ENCODE measurements at places on chromosomes 13 and 19. TPM values are rescaled to one million over a fixed set of nuclear protein-coding genes. Genes with fewer than 3 reads are reported as not detected.

The UFM1 gene
- 106 TPM for polyA plus RNA-seq

GRCh38 chr13:45473627-45474026 lies 8.9 kb downstream of the COG3 start:
- H3K4me3 ChIP-seq, result no peak overlapping the region
- peaks cover 9% of the 10 kb centered on the region for H3K4me1 ChIP-seq
- no peaks in the 10 kb centered on the region for H3K36me3 ChIP-seq
- DNase-seq, result no peak
- no peak overlapping the region for H3K27ac ChIP-seq

- no peaks in the 10 kb centered on the region for H3K4me1 ChIP-seq
- no peak overlapping the region for H3K4me3 ChIP-seq
- no peaks in the 10 kb centered on the region for H3K27me3 ChIP-seq
- H3K36me3 ChIP-seq, result no peaks in the 10 kb centered on the region
- no peak overlapping the region for H3K27ac ChIP-seq
Observed at GRCh38 chr13:48985756-48986155, 10.0 kb downstream of the FNDC3A start.

- H3K36me3 ChIP-seq, result no peaks in the 10 kb centered on the region
- peaks cover 6% of the 10 kb centered on the region for H3K27me3 ChIP-seq
- no peak overlapping the region for H3K4me3 ChIP-seq
- H3K27ac ChIP-seq, result no peak overlapping the region
Observed at GRCh38 chr19:54325631-54326030, 12.7 kb upstream of the LILRA5 start.

- H3K27me3 ChIP-seq, result no peaks in the 10 kb centered on the region
- no peaks in the 10 kb centered on the region for H3K36me3 ChIP-seq
- H3K27ac ChIP-seq, result no peak overlapping the region
- H3K4me1 ChIP-seq, result no peaks in the 10 kb centered on the region
- no peak overlapping the region for H3K4me3 ChIP-seq
Observed at GRCh38 chr13:65679240-65679639, 1550.9 kb downstream of the PCDH9 start.

The S1PR4 gene
- polyA plus RNA-seq, result 1.6 TPM

The B3GNT3 gene
- polyA plus RNA-seq, result not detected

GRCh38 chr19:18657590-18658365 lies 20.9 kb downstream of the KLHL26 start:
- no peak overlapping the region for H3K27ac ChIP-seq
- H3K4me3 ChIP-seq, result no peak overlapping the region
- H3K27me3 ChIP-seq, result no peaks in the 10 kb centered on the region
- peak; percentile 66 for DNase-seq
- H3K36me3 ChIP-seq, result no peaks in the 10 kb centered on the region

- H3K4me3 ChIP-seq, result no peak overlapping the region
- DNase-seq, result no peak
- no peaks in the 10 kb centered on the region for H3K27me3 ChIP-seq
- no peaks in the 10 kb centered on the region for H3K4me1 ChIP-seq
- H3K27ac ChIP-seq, result no peak overlapping the region
- no peaks in the 10 kb centered on the region for H3K36me3 ChIP-seq
Observed at GRCh38 chr13:54636231-54636630, 1607.6 kb downstream of the OLFM4 start.
